ENCODE measurements at places on chromosomes 4 and X.

DNA sequence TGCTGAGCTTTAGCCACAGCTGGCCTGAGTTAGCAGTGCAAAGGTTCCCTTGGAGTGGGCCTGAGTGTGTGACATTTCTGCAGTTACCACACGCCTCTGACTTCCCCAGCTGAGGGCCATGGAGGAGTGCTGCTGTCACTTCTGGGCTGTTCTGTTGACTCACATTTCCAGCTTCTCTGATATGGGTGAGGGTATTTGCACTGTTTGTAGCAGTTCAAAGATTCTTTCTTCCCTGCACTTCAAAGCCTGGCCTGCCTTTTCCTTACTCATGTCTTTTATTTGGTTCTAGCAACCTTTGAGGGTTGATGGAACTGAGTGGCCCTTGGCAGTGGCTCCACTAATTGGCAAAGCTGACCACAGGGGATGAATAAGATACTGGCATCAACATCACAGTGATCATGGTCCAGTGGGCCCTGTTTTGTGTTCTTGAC is 26.4 kb upstream of the SCML1 start:
- DNase-seq, result no peak

DNA sequence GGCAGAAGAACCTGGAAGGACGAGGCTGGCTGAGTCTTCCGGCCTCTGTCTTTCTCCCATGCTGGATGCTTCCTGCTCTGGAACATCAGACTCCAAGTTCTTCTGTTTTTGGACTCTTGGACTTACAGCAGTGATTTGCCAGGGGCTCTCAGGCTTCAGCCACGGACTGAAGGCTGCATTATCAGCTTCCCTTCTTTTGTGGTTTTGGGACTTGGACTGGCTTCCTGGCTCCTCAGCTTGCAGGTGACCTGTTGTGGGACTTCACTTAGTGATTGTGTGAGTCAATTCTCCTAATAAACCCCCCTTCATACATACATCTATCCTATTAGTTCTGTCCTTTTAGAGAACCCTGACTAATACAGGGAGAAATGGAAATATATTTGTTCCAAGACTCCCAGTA is 265.8 kb downstream of the PCDH18 start:
- no peak for DNase-seq

DNA sequence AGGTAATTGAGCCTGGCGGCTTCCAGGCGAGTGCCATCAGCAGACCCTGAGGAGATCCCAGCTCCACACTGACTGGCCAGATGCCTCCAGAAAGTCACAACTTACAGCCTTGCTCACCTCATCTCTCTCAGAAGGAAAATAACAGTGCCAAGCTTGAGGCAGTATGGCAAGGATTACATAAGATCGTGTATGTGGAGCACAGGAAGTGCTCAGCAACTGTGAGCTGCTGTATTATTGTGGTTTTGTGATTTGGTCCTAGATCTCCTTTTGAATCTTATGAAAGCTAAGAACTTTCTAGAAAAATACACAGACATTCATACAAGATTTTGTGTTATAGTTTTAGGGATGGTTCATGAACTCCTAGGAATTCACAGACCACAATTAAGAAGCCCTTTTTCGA is 14.0 kb downstream of the RASL11B start:
- DNase-seq, result no peak

DNA sequence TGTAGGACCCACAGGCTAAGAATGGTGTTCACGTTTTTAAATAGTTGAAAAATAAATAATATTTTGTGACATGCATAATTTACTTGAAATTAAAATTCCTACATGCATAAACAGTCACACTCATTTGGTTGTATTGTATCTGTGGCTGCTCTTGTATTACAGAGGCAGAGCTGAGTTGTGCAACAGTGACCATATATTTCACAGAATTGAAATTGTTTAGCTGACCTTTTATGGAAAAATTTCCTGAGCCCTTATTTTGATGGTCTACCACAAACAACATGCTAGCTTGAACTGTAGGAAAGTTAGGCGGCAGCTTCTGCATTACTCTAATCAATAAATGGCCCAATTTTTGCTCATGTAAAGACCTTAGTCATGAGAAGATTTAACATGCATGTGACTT is 633.4 kb upstream of the AADAT start:
- DNase-seq, result no peak

DNA sequence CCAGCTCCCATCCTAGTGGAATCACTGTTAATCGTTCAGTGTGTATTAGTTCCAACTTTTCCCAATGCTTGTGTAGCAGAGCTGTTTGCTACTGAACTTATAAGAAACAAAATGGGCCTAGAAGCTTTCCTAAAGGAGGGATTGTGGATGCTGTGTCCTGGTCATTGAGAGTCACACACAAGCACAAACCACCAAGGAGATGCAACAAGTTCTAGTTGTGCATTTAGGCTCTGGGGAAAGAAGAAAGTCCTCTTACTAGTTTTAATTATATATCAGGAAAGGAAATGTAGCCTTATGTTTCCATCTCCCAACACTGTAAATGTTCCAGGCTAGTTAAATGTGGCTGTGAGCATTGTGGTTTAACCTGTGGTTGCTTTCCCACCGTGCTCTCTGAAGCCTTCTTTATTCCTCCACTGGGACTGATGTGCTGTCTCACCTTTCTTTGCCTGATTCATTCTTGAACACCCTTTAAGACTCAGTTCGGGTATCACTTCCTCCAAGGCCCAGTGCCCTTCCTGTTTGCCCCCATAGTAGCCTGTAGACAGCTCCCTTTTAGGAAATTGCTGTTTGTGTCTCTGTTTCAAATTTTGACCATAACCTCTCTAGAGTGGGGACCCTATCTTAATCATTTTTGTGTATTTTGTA is 34.3 kb downstream of the ATP10D start:
- no peak for DNase-seq

Measured in head of caudate nucleus (tissue), 42 donors.